ENCODE measurements at places on chromosomes 6 and 20.
A peak's percentile ranks its signal among the peaks of the same experiment; 100 is the strongest.

DNA sequence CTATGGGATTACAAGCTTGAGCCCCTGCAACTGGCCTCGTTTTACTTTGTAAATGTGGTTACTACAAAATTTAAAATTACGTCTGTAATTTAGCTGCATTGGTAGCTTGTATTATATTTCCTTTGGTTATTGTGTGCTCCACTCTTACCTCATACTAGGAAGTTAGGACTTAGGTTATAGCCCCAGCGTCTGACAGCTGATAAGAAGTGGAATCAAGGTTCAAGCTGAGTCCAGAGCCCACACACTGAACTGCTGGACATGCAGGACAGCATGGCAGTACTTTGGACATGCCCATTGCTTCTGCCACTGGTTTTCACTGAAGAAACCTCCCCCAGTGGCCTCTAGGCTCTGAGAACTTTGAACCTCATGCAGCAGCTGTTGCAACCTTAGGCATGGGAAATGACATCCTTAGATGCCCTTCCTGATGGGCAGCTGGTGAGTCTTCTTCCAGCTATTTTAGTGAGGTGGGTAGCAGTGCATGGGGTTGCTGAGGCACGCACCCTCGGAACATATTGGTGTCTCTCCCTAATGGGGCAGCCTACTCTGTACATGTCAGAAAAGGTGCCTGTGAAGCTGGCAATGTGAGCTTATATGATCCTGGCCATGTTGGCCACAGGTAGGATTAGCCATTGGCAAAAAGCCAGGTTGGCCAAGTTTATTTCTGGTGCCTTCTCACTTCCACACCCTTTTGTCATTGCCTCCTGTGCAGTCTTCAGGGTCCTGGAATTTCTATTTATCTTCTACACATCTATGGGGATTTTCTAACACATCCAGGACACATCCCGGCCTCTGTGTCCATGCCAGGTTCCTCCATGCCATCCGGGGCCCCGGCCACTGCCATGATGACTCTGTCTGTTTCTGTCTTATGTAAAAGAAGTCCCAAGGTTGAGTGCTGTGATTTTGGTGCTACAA lies 85.3 kb downstream of the CDS2 start:
- DNase-seq = no peak

- no peak for DNase-seq
Measured at GRCh38 chr6:157640746-157641451, 182.1 kb upstream of the SNX9 start.

GRCh38 chr6:45420083-45420908 lies 42.6 kb upstream of the SUPT3H start:
- DNase-seq = no peak

DNA sequence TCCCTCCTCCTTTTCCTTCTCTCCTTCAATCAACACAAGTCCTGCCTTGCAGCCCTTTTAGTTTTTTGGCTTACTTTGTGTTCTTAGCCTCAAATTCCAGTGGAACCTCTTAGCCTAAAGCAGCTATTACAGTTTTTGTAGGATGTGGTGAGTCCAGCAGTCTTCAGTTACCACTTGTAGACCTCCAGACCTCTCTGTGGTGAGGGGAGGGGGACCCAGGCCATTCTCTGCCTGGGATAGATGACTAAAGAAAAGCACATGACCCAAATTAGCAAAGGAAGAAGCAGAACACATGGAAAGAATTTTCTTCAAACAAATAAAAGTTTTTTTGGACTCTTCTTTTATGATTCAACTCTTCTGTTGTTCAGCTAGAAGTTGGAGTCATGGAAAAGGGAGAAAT lies 246.5 kb downstream of the HAO1 start:
- DNase-seq = no peak

GRCh38 chr6:49454787-49455709 lies 8.0 kb downstream of the MMUT start:
- DNase-seq = no peak

- DNase-seq = no peak
Measured at GRCh38 chr6:44554861-44555260, 167.4 kb downstream of the CDC5L start.

DNA sequence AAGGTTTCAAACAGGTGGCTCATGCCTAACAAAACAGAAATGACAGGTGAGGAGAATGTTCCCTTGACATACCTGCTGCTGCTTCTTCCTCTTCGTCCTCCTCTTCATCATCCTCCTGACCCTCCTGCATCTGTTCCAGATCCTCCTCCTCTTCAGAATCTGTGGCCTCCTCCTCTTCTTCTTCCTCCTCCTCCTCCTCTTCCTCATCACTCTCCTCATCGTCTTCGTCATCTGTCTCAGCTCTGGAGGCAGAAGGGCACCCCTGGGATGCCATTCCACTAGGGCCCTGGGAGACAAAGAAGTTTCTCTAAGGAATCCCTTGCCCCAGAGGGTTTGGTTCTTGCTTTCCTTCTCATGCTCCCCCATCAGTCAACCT lies 2.4 kb upstream of the ZBTB22 start:
- no peak for DNase-seq

GRCh38 chr6:145886228-145886956 lies 71.8 kb upstream of the FBXO30 start:
- DNase-seq = no peak

DNA sequence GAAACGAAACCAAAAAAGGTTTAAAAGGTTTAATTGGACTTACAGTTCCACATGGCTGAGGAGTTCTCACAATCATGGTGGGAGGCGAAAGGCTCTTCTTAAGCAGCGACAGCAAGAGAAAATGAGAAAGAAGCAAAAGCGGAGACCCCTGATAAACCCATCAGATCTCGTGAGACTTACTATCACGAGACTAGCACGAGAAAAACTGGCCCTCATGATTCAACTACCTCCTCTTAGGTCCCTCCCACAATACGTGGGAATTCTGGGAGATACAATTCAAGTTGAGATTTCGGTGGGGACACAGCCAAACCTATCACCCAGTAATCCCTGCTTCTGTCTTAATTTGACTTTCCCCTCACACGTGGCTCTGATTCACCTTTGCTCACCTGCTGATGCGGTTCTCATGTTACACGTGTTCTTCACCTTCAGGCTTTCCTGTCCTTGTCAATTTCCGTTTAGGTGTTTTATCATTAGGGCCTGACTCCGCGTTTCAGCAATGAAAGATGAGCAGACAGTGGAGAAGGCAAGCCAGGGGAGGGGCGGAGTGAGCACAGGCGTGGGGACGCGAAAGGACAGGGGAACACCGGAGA lies 57.1 kb downstream of the AGPAT4 start:
- DNase-seq = no peak

- peak; percentile 31 for DNase-seq
Measured at GRCh38 chr6:150377211-150377781, 8.5 kb downstream of the IYD start.

GRCh38 chr20:45781391-45781931 lies 10.2 kb downstream of the WFDC3 start:
- DNase-seq = no peak

GRCh38 chr6:34247481-34248197 lies 1.2 kb downstream of the SMIM29 start:
- no peak for DNase-seq

DNA sequence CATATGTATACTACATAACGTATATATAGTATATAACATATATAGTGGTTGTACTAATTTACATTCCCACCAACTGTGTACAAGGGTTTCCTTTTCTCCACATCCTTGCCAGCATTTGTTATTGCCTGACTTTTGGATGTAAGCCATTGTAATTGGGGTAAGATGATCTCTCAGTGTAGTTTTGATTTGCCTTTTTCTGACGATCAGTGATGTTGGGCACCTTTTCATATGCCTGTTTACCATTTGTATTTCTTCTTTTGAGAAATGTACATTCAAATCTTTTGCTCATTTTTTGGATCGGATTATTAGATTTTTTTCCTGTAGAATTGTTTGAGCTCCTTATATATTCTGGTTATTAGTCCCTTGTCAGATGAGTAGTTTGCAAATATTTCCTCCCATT lies 11.4 kb downstream of the SYNJ2 start:
- no peak for DNase-seq

DNA sequence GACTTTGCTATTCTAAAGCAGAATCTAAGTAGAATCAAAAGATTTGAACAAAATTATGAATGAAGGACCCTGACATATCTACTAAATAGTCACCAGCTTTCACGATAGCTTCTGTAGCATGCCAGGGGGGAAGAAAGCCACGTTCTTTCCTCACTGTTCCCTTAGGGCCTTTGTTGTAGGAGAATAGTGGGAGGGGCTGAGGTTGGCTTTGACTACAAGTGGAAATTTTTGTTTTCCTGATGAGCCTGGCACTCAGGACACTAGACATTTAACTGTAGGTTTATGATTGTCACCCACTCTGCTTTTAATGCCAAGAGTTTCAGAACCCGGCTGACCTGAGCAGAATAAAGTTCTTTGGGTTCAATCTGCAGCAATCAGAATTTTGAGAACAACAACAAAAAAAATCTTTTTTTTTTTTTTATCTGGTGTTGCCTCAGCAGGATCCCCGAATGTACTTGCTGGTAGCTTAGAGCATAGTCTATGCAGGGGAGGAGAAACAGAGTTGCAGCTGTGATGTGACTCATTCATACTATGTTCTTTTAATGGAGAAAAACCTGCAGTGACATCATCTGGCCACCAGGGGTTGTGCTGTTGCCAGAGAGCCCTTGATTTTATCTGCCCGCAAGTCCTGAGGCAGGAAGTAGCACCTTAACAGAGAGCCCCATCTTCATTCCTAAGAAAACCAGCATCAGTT lies 38.5 kb downstream of the TPD52L1 start:
- DNase-seq = peak; percentile 57

DNA sequence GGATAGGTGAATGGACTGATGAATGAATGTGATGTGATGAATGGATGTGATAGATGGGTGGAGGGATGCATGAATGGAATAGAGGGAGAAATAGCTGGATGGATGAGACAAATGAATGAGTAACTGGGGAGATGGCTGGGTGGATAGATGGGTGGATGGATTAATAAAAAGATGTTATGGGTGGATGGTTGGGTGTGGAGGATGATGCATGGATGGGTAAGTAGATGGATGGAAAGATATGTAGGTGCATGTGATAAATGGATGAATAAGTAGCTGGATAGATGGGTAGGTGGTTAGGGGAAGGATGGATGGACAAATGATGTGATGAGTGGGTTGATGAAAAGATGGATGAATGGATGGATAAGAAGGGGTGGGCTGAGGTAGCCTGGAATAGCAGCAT lies 4.7 kb downstream of the HNF4A start:
- DNase-seq = no peak

DNA sequence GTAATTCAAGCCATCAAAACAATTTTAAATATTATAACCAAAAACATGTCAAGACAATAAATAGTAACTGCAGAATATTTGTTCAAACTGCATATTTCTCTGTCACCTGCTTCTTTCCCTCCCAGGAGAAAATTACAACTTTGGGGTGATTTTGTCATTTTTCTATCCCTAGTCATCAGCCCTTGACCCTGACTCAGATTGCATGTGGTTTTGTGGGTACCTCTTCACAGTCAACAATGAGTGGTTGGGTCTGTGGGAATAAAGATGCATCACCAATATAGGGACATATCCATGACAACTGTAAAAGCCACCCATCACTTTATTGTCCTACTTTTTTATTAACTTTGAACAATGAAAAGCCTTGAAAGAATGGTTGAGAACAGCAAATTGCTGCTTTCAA lies 7.3 kb downstream of the COL10A1 start:
- DNase-seq = no peak

- no peak for DNase-seq
Measured at GRCh38 chr6:65776332-65776731, 69.3 kb upstream of the EYS start.

DNA sequence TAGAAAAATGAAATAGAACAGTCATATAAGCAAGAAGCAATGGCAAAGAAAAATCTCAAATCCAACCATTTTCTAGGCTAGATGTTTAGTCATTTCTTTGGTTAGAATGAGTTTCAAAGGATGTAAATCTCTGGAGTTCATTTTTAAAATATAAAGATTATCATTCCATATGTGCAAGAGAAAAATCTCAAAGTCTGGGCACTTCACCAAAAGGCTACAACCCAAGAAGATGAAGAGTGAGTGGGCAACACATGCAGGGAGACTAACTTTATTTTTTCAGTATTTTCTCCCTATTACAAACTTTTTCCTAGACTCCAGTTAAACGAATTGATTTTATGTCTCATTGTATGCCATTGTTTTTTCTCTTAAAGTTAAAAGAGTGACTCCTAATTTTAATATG lies 83.6 kb downstream of the PHACTR1 start:
- DNase-seq = no peak

GRCh38 chr20:7627734-7628663 lies 312.3 kb downstream of the HAO1 start:
- DNase-seq = no peak

- no peak for DNase-seq
Measured at GRCh38 chr20:19715986-19716385, 42.1 kb upstream of the RIN2 start.

DNA sequence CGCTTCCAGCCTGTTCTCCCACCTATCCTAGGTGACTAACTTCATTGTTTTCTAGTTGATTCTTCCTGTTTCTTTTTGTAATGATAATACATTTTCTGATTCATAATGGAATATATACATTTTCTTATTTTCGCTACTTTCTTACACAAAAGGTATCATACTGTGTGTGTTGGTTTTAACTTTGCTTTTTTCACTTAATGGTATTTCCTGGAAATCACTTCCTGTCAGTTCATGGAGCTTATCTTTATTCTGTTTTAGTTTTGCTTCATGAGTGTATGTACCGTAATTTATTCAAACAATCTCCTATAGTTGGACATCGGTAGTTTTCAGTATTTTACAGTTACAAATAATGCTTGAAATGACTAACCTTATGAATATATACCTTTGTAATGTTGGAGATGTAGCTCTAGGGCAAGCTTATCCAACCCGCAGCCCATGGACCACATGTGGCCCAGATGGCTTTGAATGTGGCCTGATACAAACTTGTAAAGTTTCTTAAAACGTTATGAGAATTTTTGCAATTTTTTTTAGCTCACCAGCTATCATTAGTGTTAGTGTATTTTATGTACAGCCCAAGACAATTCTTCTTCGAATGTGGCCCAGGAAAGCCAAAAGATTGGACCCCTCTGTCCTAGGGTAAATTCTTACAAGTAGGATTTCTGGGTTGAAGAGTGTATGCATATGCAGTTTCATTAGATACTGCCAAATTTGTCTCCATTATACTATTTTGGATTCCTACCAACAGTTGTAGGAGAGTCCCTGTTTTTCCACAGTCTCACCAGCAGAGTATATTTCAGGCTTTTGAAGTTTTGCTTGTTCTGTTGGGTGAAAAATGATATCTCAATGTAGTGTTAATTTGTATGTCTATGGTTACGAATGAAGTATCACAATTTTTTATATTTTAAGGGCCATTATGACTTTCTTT lies 16.7 kb downstream of the TRMT11 start:
- no peak for DNase-seq

GRCh38 chr6:44538807-44539201 lies 151.3 kb downstream of the CDC5L start:
- DNase-seq = no peak

DNA sequence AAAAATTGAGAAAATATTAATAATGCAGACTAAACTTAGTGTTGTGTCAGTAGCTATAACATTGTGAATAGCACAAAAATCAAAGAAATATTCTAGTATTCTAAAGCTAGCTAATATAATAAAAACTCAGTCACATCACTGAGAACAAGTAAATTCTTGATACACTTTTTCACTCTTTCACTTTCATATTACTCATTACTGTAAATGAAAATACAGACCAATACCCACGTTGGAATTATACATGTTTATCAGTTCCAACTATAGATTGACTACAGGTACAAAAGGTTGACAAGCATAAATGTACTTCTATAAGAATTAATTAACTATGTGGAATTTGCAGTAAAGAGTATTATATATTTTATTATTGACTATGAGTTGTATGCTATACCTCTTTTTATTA lies 1043.4 kb upstream of the FLRT3 start:
- no peak for DNase-seq
